ENCODE measurements at places on chromosomes 3 and 15.

DNA sequence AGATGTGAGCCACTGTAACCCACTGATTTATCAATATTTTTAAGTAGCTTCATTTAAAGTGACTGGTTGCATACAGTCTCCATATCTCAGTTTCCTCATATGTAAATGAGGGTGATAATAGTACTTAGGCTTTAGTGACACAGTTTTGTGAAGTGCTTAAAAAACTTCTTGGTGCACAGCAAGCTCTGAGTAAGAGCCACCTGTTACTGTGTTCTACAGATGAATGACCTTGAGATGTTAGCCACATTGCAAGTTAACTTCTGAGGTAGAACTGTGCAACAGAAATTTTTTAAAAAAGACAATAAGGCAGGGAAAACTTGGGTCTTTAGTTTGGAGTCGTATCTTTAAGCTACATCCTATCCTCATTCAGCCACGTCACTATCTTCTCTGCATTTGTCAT lies 43.1 kb downstream of the PCCB start:
- no peak for DNase-seq

DNA sequence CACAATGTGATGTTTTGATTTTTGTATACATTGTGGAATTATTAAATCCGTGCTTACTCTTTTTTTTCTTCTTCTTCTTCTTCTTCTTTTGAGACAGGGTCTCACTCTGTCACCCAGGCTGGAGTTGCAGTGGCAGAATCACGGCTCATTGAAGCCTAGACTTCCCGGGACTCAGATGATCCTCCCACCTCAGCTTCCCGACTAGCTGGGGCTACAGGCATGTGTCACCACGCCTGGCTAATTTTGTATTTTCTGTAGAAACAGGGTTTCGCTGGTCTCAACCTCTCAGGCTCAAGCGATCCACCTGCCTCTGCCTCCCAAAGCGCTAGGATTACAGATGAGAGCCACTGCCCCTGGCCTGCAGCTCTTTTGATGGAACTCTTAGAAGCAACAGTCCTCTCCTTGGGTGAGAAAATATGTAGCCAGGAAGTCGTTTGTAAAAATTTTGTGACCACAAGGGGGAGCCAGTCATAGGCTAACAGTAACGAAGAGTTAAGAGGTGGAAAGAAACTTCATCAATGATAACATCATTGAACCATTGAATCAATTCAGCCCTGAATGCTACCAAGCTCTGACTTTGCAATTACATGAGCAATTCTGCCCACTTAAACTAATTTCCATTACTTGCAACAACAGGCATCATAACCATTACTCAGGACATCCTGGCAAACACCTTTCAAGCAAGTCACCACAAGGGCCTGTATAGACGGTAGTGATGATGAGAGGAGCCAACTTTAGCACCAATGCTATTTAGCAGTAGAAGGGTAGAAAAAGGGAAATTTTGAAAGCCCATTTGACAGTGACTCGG lies 16.7 kb upstream of the CMTM7 start:
- DNase-seq = peak; percentile 83

- no peak for DNase-seq
Observed at GRCh38 chr3:47365213-47366153, 15.3 kb upstream of the PTPN23 start.

GRCh38 chr3:139328356-139328755 lies 15.5 kb upstream of the MRPS22 start:
- DNase-seq = no peak

- no peak for DNase-seq
Observed at GRCh38 chr15:62748196-62748595, 294.4 kb upstream of the TPM1 start.

GRCh38 chr3:37171144-37171543 lies 3.2 kb downstream of the LRRFIP2 start:
- DNase-seq = no peak

DNA sequence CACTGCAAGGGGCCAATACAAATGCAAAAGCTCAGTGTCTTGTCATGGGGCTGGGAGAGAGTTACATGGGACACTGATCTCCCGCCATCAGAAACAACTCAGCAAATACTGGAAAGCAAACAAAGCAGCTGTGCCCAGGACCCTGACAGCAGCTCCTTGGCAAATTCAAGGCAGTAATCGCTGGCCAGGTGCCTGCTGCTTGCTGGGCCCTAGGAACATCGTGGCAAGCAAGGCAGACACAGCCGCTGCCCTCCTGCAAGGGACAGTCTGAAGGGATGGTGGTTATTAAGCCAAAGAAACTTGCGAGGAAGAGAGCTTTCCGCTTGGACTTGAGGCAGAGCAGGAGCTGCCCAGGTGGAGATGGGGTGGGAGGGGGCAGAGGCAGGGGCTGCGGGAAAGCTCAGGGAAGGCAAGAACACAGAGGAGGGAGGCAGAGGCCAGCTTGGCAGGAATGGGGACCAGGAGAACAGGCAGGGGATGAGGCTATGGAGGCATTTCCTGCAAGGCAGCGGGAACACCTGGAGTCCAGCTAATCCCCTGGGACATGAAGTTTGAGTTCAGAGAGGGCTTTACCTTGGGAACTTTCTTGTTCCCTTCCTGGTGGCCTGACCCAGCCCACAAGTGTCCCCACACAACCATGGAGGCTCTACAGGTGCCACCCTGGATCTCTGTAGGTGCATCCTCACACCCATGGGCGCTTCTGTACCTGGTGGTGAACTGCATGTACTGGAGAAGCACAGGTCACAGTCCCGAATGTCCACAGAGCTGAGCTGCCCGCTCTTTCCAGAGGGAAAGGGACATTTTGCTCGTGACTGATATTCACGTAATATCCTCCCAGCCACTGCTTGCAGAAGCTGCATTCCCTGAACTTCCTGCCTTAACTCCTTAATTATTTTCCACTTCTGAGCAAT lies 78.7 kb upstream of the ATP2B2 start:
- DNase-seq = no peak

GRCh38 chr3:45795509-45795881 lies 841 bp downstream of the SLC6A20 start:
- no peak for DNase-seq

GRCh38 chr15:66287461-66288057 lies 5.8 kb upstream of the DIS3L start:
- peak; percentile 24 for DNase-seq

DNA sequence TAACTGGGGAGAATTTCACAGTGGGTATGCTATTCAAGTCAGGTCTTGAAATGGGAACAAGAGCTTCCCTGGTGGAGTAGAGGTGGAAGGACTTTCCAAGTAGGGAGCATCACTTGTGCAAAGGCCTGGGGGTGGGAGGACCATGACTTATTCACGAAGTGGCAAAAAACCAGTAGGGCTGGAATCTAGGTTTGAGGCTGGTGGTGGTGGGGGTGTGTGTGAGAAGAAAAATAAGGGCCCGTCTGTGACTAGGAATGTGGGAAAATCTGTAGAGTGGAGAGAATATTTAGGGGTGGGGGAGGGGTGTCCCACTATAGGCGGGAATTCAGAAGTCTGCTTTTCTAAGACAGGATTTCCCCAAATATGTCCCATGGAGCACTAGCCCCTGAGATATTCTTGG lies 271.9 kb upstream of the TBL1XR1 start:
- no peak for DNase-seq

- no peak for DNase-seq
Observed at GRCh38 chr15:58684036-58684710, 65.3 kb downstream of the ADAM10 start.

DNA sequence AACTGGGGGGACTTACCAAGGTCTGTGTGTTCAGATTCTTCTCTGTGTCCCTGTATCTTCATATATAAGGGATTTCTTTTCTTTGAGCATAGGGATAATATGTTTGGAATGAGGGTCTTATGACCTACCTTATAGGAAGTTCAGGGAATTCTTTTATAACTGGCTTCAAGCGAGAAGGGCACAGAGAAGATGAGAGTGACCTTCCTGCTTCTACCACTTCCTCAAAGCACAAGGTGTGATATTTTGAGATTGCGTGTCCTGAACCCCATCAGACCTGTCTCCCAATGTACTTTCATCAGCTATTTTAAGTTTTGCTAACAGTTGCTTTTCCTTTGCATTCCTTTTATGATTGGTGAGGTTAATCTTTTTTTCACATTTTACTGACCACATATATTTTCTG lies 3.1 kb upstream of the PSMD6 start:
- no peak for DNase-seq

DNA sequence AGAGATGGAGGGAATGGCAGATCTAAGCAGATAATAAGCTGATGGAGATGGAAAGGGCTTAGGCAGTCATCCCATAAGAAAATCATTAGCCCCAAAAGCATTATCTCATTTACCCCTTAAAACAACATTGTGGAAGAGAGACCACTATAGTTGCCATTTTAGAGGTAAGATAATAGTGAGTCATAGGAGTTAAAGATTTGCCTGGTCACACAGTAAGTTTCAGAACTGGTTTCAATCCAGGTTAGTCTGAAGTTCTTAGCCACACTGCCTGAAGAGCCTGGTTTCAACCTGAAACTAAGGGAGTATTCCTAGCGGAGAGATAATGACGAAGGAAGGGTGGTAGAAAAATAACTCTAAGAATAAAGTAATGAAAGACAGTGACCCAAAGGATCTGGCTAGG lies 13.0 kb upstream of the UBR1 start:
- DNase-seq = no peak

DNA sequence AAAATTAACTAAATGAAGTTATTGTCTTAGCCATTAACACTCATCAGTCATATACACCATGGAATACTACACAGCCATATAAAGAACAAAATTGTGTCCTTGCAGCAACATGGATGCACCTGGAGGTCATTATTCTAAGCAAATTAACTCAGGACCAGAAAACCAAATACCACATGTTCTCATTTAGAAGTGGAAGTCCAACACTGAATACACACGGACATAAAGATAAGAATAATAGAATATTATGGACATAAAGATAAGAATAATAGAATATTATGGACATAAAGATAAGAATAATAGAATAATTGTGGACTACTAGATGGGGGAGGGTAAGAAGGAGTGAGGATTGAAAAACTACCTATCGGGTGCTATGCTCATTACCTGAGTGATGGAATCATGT lies 122.3 kb downstream of the CHL1 start:
- no peak for DNase-seq

DNA sequence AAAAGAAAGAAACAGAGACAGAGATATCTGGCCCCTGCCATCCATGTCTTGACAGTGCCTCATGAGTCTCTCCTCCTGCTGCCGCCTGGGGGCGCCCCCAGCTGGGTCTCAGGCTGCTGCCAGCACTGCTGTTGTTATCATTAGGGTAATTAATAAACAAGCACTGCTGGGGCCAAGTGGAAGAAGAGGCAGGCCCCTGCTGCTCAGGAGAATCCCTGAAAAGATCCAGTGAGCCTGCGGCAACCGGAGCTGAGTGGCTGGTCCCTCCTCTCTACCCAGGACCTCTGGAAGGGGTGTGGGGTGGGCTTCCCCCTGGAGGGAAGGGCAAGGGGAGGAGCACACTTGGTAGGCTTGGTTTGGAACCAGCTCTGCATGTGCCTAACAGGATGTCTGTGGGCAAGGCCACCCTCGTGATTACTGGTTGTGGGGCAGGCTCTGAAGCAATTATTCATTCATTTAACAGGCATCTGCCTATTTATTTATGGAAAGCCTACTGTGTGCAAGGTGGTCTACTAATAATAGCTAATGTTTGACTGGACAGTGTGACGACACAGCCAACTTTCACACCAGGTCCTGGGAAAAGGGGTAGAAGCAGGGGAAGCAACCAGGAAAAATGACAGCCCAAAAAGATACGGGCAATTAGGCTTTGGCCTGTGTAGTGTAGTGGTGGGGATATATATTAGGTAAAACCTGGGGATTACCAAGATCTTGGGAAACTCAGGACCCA lies 1.2 kb upstream of the TYRO3 start:
- peak; percentile 75 for DNase-seq

DNA sequence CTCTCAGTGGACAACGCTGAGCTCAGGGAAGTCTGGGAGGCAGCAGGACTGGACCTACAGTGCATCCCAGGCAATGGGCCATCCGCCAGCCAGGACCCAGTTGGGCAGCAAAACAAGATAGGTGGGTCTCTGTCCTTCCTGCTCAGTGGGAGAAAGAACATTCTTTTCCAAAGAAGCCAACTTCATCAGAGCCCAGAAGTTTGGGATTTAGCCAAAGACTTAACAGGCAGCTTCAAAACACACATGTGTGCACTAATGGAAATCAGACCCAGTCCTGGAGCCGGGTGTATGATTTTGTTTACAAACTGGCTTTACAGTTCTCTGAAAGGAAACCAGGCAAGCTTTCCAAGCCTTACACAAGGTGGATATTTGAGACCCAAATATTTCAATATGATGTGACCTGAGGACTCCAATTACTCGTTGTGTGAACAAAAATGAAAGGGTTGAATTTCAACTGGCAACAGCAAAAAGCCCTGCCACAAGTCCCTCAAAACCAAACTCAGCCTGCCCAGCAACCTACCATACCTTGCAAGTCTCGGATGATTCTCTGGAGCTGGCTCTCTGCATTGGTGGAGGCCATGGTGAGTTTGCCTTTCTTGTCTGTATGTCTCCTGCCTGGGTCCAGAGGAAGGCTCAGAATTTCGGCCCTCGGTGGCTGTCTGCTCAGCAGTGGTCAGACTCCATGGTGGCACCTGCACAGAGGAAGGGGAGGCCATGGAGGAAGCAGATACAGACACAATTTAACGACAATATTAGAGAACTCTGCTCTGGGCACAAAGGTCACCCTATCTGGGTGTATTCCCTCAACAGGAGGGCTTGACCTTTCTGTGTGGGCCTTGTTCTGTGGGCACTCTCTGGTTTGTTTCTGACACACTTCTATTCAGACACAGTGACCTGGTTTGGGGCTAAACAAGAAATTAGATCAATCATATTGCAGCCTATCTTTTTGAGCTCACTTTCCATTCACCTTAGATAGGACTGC lies 11.0 kb downstream of the FYCO1 start:
- DNase-seq = no peak

GRCh38 chr3:31848911-31849310 lies 132.2 kb downstream of the OSBPL10 start:
- DNase-seq = no peak

DNA sequence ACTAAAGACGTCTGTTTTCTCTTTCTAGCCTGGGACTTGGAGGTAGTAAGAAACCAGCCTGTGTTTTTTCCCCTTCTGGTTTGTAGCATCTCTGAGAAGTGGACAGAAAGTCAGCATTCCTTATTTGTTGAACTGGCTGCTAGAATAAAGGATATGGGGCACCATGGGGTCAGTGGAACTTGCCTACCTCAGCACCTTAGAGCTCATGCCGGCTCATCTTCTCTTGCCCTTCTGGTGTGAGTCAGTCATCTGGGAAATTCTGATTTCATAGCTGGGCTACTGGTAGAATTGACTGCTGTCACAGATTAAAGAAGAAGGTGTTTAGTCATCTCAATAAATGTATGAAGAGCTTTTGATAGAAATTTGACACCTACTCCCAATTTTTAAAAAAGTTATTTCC lies 202.7 kb upstream of the TOPAZ1 start:
- DNase-seq = no peak

Data from CD4-positive, alpha-beta T cell treated with Interleukin-4 for 4 hours (primary cell).